Osteoblast (primary cell): ENCODE measurements at places on chromosomes 16 and 17. TPM values are rescaled to one million over a fixed set of nuclear protein-coding genes. Genes with fewer than 3 reads are reported as not detected.

The FOXO3B gene
- total RNA-seq, result 8.7 and 8.8 TPM in 2 replicates

The KRTAP4-9 gene
- not detected in 2 replicates for total RNA-seq

The CRHR1 gene
- total RNA-seq, result not detected in 2 replicates

DNA sequence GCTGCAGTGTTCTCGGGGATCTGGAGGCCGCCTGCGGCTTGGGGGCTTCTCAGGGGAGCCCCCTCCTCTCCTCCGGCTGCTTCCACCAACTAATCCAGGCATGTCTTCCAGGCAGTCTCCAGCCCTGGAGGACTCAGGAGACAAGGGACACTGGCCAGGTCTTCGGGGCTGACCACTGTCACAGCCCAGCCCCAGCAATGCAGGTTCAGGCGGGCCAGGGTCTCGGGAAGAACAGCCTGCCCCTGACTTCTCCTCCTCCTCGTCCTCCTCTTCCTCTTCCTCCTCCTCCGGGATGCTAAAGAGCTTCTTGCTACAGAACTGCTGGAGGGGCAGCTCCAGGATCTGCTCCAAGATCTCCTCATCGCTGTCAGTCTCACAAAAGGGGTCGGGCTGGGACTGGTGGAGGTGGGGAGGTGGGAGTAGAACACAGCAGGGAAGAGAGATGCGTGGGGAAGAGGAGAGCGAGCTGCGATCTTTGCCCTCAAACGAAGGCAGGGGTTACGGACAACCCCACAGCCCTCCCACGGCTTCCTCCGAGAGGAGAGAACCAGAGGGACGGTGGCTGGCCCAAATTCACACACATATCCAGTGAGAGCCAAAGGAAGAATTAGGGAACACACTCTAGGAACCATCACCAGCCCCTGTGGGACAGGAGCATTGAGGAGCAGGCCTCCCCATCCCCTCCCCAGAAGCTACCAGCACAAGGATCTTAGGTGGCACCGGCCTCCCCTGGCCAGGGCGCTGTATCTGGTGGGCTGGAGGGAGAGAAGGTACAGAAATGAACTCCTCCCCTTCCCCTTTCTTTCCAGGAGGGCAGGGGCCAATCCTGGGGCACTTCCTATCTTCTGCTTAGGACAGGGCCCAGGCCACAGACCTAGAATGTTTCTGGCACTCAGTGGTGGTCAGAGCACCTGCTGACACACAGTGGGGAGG is 19.3 kb downstream of the TSPOAP1 start:
- H3K36me3 ChIP-seq, result no peaks in the 10 kb centered on the region
- no peak overlapping the region for H3K4me3 ChIP-seq
- H3K4me1 ChIP-seq, result no peaks in the 10 kb centered on the region
- no peak overlapping the region for H3K27ac ChIP-seq
- H3K27me3 ChIP-seq, result no peaks in the 10 kb centered on the region
- peak; percentile 71 for DNase-seq

- H3K4me3 ChIP-seq, result no peak overlapping the region
- no peaks in the 10 kb centered on the region for H3K4me1 ChIP-seq
- no peak for DNase-seq
- H3K27ac ChIP-seq, result no peak overlapping the region
Measured at GRCh38 chr16:24018485-24018884, 182.7 kb downstream of the PRKCB start.

DNA sequence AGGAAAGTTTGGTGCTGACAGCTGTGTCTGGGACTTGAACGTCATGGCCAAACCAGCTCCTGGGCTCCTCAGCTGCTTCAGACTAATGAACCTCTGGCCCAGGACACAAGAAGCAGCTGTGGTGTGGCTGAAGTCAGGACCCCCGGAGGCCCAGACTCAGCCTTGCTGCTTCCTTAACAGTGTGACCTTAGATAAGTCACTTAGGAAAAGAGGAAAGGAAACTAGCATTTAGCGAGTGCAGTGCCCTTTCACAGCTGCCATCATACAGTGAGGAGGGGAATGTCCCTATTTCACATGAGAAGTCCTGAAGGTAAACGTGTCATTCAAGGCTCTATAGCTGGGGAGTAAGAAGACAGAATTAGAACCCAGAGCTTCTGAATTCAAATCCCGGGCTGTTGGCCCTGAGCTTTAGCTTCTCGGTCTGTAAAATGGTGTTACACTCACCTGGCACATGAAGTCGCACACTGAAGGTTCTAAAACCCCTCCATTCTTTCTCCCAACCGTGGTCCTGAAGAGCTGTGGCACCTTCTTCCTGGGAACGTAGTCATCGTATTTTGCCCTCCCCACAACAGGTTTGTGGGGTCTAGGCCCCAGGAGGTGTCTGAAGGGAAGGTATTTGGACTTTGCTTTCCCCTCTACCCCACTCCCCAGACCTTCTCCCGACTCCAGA is 910 bp upstream of the RAMP2 start:
- no peaks in the 10 kb centered on the region for H3K4me1 ChIP-seq
- peak; percentile 36 for DNase-seq
- H3K27ac ChIP-seq, result no peak overlapping the region
- peaks cover 46% of the 10 kb centered on the region for H3K27me3 ChIP-seq
- H3K36me3 ChIP-seq, result no peaks in the 10 kb centered on the region

DNA sequence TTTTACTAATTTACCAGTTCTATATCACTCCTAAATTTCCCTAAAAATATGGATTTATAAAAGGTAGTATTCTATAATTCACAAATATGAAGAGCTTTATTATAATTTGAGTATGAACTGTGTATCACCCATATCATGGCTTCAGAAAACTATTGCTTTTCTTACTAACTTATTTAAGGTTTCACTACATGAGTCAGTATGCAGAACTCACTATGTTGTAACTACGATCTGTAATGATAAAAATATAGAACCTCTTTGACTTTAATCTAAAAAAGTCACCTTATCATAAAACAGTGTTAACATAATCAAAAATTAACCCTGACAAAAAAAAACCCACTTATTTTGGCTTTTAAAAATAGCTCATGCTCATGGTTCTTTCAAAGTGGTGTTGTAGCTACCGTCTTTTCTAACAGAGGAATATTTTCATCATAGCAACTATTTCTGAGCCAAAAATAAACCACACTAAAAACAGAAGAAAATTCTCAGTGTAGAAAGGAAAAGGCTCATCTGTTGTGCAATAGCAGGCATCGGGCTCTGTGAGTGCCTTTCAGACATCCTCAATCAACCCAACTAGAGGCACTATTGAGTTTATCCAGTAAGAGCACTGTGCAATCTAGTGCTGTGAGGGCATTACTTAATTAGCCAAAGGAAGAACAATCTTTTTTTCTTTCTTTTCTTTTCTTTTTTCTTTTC is 42.1 kb downstream of the ITGAM start:
- DNase-seq, result no peak
- H3K4me3 ChIP-seq, result no peak overlapping the region
- H3K27me3 ChIP-seq, result peaks cover 5% of the 10 kb centered on the region
- H3K27ac ChIP-seq, result no peak overlapping the region

- no peaks in the 10 kb centered on the region for H3K4me1 ChIP-seq
- no peaks in the 10 kb centered on the region for H3K36me3 ChIP-seq
- peaks cover 43% of the 10 kb centered on the region for H3K27me3 ChIP-seq
- DNase-seq, result peak; percentile 92
Measured at GRCh38 chr17:9021158-9021991, at the start of gene NTN1. Gene NTN1 (plus strand): TSS chr17:9021510. CDS start chr17:9022374, 864 bp downstream.

GRCh38 chr17:66313995-66314659 is 11.7 kb downstream of the PRKCA start:
- no peak overlapping the region for H3K27ac ChIP-seq
- no peak for DNase-seq
- H3K4me1 ChIP-seq, result peaks cover 20% of the 10 kb centered on the region
- H3K36me3 ChIP-seq, result peaks cover 16% of the 10 kb centered on the region

- H3K4me3 ChIP-seq, result peak overlapping the region; percentile 76
- no peaks in the 10 kb centered on the region for H3K27me3 ChIP-seq
- H3K36me3 ChIP-seq, result peaks cover 18% of the 10 kb centered on the region
- DNase-seq, result peak; percentile 100
- peaks cover 54% of the 10 kb centered on the region for H3K4me1 ChIP-seq
Measured at GRCh38 chr16:29811170-29811895, 660 bp upstream of the PRRT2 start.

GRCh38 chr17:31231852-31232251 is 65.2 kb downstream of the OMG start:
- DNase-seq, result no peak
- H3K27me3 ChIP-seq, result no peaks in the 10 kb centered on the region
- H3K4me3 ChIP-seq, result no peak overlapping the region
- H3K36me3 ChIP-seq, result peaks cover 69% of the 10 kb centered on the region

DNA sequence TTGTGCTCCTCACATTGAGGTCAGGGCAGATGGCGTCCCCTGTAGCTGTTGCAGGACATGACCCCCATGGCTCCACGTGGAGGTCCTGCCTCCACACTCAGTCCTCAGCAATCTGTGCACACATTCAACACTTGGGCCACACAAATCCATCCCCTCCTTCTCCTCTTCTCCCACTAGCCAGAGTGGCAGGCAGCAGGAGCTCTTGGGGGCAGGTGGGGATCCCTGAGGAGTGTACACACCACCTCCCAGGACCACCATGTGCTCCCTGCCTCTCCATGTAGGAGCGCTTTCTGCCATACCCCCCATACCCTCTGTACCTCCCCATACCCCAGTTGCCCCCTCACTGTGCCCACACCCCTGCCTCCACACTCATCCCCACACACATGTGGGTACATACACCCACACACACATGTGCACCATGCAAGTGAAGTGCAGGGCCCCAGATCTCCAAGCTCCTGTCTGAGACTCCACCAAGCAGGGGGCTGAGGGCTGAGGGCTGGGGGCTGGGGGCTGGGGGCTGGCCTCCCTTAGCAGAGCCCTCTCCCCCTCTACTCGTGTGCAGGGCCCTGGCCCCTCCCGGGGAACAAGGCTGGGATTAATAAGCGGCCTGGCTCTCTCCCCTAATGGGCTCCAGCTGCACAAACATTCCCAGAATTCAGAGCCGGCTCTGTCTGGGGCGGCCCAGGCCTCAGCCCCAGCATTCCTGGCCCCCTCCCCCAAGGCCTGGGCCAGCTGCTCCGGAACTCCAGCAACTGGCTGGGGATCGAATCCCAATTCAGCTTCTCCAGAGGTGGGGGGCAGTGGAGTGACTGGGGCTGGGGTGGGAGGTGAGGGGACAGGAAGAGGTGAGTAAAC is 48.2 kb upstream of the MEIOC start:
- peak; percentile 93 for DNase-seq
- no peaks in the 10 kb centered on the region for H3K36me3 ChIP-seq
- no peaks in the 10 kb centered on the region for H3K27me3 ChIP-seq
- peaks cover 12% of the 10 kb centered on the region for H3K4me1 ChIP-seq

DNA sequence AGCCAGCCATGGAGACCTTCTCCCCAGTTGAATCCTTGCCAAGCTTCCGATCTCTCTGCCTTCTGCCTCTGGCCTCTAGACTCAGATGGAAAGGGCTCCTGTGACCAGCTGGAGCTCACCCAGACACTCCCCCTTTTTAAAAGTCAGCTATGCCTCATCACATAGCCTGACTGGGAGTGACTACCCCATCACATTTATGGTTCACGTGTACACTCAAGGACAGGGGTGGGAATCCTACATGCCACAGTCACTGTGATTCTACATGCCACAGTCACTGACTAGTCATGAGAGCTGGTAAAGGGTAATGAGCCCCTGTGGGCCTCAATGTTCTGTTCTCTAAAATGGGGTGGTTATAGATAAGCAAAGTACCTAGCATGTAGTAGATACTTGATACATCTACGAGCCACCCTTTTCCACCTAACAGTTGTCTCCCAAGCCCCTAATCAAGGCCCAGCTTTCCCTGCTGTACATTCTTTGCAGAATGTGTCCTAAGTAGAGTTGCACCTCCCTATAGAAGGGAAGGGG is 85.1 kb downstream of the RGS9 start:
- no peaks in the 10 kb centered on the region for H3K36me3 ChIP-seq
- H3K4me1 ChIP-seq, result no peaks in the 10 kb centered on the region
- no peak for DNase-seq
- peaks cover 36% of the 10 kb centered on the region for H3K27me3 ChIP-seq
- H3K27ac ChIP-seq, result no peak overlapping the region

- no peak overlapping the region for H3K27ac ChIP-seq
- H3K36me3 ChIP-seq, result no peaks in the 10 kb centered on the region
- peaks cover 12% of the 10 kb centered on the region for H3K4me1 ChIP-seq
- H3K4me3 ChIP-seq, result no peak overlapping the region
Measured at GRCh38 chr17:40597156-40597555, 31.9 kb upstream of the CCR7 start.
